ENCODE measurements at places on chromosomes 1 and 21.

- no peak for DNase-seq
These were observed 37.4 kb upstream of the ERRFI1 start for GRCh38 chr1:8063298-8064036.

DNA sequence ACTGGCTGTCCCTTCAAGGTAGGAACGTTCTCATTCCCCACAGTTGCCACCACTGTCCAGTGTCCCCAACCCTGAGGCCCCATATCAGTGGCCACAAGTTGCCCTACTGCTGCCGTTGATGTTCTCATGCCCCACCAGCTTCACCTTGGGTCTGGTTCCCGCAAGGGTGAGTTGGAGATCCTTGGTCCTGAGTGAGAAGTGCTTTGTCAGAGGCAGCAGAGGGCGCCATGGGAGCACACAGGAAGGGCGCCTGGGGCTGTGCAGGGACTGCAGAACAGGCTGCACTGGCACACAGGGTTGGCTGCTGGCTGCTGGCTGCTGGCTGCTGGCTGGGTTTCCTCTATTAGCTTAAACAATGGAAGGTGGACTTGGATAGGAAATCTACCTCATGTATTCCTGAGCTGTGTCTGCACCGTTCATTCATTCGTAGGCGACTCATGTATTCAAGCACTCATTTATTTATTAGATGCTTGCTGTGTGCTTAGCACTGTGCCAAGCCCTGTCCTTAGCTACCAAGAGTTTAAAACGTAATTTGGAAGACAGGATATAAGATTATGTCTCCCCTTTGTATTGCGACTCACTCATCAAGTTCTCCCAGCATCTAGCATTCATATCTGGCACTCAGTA, 2.1 kb upstream of the S100A9 start:
- DNase-seq: peak; percentile 82

GRCh38 chr1:26768755-26769154, 19.0 kb upstream of the PIGV start:
- DNase-seq: peak; percentile 19

DNA sequence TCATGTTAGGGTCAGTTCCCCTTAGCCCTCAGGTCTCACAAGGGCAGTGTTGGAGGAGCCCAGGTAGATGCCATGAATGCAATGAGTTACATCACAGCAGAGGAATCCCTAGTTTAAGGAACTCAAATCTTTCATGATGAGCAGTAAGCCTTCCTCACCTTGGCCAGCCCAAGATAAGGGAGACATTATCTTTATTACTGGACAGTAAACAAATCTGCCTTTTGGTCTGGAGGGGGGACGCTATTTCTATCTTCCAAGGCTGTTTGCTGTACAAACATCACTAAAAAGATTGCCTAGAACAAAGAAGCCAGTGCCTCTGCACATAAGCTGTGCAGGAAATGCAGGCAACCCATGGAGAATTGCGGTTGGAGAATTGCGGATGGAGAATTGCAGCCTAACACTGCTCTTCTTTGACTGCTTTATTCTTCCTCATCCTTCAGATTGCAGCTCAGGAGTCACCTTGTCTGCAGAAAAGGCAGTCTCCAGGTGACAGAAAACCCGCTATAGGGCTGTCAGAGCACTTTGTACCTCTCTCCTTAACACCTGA, 2.3 kb upstream of the CHI3L1 start:
- no peak for DNase-seq
